ENCODE measurements at places on chromosomes 13 and 19.

GRCh38 chr13:27203854-27204253 lies 32.2 kb upstream of the USP12 start:
- no peak for DNase-seq

DNA sequence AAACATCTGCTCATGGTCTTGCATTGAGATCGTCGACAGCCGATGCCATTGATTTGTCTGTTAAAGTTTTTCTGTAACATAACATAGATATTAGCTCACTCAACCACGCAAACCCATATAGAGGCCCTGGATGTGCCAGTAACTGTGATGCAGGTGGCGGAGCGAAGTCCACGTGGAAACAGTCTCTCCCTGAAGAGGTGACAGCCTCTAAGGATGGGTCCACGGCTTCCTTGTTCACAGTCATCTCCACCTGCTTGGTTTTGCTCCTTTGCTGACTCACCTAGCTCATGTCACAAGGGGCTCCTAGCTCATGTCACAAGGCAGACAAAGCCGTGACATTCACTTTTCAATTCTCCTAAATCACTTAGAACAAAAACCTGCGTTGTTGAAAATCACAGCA lies 42.4 kb upstream of the FARP1 start:
- no peak for DNase-seq

- DNase-seq = no peak
These were observed 312.8 kb upstream of the PCDH20 start for GRCh38 chr13:61728471-61728870.

GRCh38 chr13:35496761-35497386 lies 20.4 kb upstream of the MAB21L1 start:
- DNase-seq = no peak

DNA sequence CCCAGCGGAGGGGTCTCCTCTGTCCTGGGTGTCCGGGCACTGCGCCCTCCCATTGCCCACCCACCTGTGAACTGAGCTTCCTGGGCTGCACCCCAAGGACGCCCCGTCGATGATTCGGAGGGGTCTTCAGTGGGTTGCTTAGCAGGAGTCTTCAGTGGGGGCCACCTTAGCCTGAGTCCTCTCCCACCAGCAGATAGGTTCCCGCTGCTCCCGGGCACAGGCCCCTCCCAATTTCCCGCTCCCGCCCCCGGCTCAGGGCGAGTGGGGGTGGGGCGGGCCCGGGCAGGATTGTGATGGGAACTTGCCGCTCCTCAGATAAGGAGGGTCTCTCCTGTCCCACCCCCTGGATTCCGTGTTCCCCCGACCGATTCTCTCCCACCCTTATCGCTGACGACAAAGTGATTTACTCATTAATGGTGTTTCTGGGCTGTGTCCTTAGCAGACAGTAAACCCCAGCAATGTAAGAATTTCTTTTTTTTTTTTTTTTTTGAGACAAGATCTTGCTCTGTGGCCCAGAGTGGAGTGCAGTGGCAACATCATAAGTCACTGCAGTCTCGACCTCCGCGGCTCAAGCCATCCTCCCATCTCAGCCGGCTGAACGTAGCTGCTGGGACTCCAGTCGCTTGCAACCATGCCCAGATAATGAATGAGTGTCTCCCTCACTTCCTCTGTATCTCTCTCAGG lies 655 bp upstream of the S1PR5 start:
- DNase-seq = no peak

GRCh38 chr19:9673912-9674662 lies 813 bp downstream of the ZNF562 start:
- no peak for DNase-seq

GRCh38 chr13:111262715-111263114 lies 57.7 kb upstream of the TEX29 start:
- DNase-seq = no peak

DNA sequence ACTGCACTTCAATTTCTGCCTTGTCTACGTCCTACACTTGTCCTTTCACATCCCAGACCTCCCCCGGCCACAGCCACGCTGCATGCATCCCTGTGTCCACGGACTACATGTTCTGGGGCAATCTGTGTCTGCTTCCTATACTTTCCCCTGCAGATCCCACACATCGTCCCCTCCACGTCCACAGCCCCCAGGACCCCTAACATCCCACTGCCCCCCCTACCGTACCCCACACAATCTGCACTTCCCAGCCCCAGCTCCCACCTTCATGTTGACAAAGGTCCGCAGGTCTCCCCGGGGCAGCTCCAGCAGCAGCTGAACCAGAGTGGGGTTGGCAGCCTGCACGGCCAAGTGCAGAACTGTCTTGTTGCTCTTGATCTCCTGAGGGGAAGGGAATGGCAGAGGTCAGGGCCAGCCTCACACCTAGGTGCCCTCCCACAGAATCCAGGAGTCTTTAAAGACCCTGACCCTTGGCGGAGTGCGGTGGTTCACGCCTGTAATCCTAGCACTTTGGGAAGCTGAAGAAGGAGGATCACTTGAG lies 10.2 kb downstream of the NFKBID start:
- DNase-seq = no peak

Data from left cardiac atrium (tissue), 4 donors.